Activated T-cell treated with anti-CD3 and anti-CD28 coated beads, Interleukin-2, amount 50 U/mL, for 4 hours (primary cell): ENCODE measurements at places on chromosomes 11 and 22. TPM values are rescaled to one million over a fixed set of nuclear protein-coding genes. Genes with fewer than 3 reads are reported as not detected.

GRCh38 chr22:39491696-39492095 lies 10.4 kb upstream of the MIEF1 start:
- no peak for DNase-seq

- no peak for DNase-seq
Observed at GRCh38 chr11:120682332-120682649, 170.7 kb downstream of the GRIK4 start.

The FEN1 gene
- 92.8 TPM for total RNA-seq

GRCh38 chr22:39383841-39384625 lies 15.5 kb upstream of the TAB1 start:
- DNase-seq = no peak

The DDI1 gene
- total RNA-seq = not detected

DNA sequence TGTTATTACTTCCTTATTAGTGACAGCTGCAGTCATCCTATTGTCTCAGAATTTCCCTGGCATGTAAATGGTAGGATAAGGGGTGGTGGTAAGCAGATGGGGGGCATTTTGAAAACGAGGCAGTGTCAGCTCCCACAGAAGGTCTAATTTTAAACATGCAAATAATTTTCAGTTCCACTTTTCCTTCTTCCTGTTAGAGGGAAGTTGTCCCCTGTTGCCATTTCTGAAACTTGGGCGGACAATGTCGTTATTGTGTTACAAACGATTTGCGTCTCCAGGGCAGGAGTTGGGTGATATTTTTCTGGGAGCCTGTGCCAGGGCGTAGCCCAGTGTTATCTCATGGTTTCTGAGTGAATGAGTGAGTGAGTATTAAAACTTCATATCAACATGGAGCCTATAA lies 7.4 kb downstream of the PTPRJ start:
- DNase-seq = no peak

The VPREB1 gene
- not detected for total RNA-seq

DNA sequence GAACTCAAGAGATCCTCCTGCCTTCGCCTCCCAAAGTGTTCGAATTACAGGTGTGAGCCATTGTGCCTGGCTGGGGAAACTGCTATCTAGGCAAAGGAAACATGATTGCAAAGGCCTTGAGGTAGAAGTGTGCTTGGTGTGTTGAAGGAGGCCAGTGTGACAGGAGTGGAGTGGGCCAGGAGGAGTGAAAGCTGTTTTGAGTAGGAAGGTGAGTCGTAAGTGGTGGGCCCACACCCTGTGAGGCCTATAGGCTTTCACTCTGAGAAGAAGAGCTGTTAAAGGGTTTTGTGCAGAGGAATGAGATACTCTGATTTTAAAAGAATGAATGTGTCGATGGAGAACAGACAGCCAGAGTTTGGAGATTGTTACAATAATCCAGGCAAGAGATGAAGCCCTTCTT lies 43.4 kb downstream of the WEE1 start:
- DNase-seq = no peak
